Activated T-helper 2 cell treated with anti-CD3 and anti-CD28 coated beads, Interferon-gamma antibody, Interleukin-2, Interleukin-4, amounts not matched to agents 10 μg/mL and 5 μg/mL and 100 μg/mL, durations not matched to agents 14 hours and 24 hours and 36 hours (primary cell): ENCODE measurements at places on chromosomes 1 and 21.
A peak's percentile ranks its signal among the peaks of the same experiment; 100 is the strongest.

DNA sequence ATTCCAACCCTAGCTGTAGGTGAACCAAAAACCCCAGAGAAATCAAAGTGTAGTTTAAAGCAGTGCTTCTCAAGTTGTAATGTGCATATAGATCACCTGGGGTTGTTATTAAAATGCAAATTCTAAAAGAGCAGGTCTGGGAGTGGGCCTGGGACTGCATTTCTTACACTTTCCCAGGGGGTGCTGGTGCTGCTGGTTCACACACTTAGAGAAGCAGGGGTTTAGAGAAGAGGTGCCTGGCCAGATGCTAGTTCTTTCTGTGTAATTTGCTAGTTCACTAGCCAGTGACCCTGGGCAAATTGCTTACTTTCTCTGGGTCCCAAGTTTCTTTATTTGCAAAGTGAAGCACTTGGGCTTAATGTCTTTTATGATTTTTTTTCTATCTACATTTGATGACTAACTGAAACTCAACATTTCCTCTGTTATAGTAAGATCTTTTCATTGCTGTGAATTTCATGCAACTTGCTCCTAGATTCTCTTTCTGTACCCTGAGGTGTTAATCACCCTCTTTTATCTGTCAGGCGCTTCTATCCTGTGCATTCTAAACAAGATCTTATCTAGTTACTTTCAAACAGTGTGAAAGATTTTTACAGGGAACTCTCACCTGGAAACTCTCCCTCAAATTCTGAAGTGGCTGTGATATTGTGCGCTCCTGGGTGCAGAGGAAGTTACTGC lies 141.9 kb upstream of the UBE2U start:
- DNase-seq, result no peak

- peak; percentile 20 for DNase-seq
These were observed 1.0 kb downstream of the ZNF687 start for GRCh38 chr1:151282883-151283725.

- DNase-seq, result no peak
These were observed 116.2 kb downstream of the NFIA start for GRCh38 chr1:61198554-61198953.

GRCh38 chr1:86273066-86273465 lies 116.5 kb upstream of the COL24A1 start:
- no peak for DNase-seq
